ENCODE measurements at places on chromosomes 2 and 18. TPM values are rescaled to one million over a fixed set of nuclear protein-coding genes. Genes with fewer than 3 reads are reported as not detected.

Gene CCDC148
- total RNA-seq: not detected

Gene HAUS1
- total RNA-seq: 15.8 TPM

GRCh38 chr18:3040173-3040572, 27.2 kb upstream of the LPIN2 start:
- no peak for DNase-seq

Gene GALNT5
- total RNA-seq: not detected

GRCh38 chr2:199278099-199278498, 179.6 kb downstream of the SATB2 start:
- DNase-seq: no peak

DNA sequence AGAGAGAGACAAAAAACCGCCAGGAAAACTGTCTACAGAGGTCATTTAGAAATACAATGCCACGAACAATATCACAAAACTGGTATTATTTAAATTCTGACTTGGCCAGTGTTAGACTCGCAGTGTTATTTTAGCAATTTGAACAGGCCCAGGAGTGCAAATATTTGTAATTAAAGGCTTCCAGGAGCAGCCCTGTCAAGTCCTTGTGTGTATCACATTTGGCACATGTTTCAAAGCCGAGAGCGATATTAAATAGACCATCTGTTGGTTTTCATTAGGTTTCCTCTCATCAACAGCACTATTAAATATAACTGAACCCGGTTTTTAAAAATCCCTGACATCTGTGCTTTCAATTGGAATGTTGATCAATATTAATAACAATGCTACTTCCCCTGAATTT, 656.9 kb downstream of the TSN start:
- no peak for DNase-seq

DNA sequence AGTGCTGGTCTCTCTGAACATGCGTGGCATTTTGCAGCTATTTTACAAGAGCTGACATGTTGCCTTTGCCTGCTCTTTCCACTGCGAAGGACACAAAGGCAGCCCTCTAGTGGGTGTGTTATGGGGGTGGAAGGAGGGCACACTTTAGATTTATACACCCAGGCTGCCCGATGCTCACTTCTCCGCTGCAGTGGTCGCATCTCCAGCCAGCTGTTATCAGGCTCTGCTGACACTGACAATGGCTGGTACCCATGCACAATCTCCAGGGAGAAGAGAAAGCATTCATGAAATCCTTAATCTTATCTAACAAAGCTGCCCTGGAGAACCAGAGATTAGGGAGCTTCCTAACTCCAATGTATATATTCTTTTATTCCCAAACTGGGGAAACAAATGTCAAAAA, 113.5 kb downstream of the EPHA4 start:
- no peak for DNase-seq

DNA sequence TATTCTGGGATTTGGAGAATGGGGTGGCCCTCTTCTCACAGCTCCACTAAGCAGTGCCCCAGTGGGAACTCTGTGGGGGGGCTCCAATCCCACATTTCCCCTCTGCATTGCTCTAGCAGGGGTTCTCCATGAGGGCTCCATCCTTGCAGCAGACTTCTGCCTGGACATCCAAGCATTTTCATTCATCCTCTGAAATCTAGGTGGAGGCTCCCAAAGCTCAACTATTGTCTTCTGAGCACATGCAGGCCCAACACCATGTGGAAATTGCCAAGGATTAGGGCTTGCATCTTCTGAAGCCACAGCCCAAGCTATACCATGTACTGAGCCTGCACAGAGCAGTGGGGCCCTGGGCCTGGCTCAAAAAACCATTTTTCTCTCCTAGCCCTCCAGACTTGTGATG, 162.4 kb upstream of the CWC22 start:
- DNase-seq: no peak

Gene SPDYA
- 11.2 TPM for total RNA-seq

- DNase-seq: no peak
Observed at GRCh38 chr2:227451655-227451992, 20.3 kb upstream of the AGFG1 start.

GRCh38 chr2:20198796-20199632, 25.9 kb downstream of the SDC1 start:
- no peak for DNase-seq

Gene KCNE4
- not detected for total RNA-seq

GRCh38 chr18:79800371-79801180, 2.8 kb downstream of the KCNG2 start:
- no peak for DNase-seq

GRCh38 chr2:225355788-225356187, 43.7 kb upstream of the NYAP2 start:
- DNase-seq: no peak

Gene REG3A
- not detected for total RNA-seq

- DNase-seq: no peak
Observed at GRCh38 chr2:163407296-163407695, 328.5 kb downstream of the FIGN start.

GRCh38 chr2:130767408-130767775, 12.1 kb downstream of the AMER3 start:
- DNase-seq: no peak

DNA sequence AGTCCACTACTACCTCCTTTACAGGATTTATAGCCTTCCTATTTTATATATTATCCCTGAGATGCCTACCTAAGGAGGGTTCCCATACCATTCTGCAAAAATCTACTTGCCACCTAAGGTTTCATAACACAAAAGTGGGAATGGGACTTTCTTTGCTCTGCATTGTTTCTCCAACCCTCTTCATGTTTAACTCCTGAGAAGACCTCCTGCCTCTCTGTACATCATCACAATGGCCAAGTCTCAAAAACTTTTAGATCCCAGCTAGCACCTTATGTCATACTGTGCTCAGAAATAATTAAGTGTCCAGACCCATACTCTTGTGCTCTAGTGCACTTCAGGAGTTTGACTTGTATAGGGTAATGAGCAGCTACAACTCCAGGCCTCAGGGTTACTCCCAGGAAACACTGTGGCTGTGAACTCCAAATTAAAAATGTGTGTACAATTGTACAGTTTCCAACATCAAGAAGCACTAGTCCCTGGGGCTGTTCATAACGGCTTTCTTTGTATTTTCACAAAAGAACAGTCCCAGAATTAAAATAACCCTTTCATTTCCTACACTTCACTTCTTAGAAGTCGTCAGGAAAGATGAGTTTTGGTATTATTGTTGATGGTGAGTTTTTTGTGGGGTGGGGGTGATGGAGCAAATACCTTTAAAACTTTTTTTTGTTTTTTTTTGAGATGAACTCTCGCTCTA, 39.4 kb downstream of the METAP1D start:
- DNase-seq: no peak

- no peak for DNase-seq
Observed at GRCh38 chr18:23230686-23231085, 95.4 kb downstream of the CABLES1 start.

DNA sequence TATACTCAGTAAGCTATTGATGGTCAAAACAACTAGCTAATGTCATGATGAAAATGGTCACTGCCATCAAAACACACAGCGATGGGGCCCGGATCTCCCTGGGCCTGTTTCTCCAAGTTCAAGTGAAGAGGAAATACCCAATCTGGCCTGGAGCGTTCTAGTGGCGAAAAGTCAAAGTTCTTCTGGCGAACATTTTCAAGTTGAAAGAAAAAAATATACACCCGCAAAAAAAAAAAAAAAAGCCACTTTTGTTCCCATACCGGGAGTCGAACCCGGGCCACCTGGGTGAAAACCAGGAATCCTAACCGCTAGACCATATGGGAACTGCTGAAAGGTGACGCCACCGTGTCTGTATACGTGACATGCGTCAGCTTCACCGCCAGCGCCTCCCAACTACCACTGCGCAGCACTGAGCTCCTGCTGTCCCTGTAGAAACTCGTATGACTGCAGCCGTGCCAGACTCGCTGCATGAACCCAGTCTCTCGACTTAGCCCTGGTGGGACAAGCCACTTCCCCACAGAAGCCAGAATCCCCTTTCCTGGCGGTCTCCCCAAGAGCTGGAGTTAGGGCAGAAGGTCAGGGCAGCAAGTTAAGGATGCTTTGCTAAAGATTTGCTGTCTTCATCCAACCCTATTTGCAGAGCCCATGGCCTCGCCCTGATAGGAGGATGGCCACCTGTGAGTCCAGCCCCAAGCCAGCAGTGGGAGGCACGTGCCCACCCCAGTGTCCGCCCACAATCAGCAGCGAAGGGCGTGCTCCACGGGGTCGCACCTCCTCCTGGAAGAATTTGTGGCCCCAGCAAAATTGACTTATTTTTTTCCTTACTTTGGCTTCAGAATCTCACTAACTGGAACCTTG, 5.6 kb upstream of the IMP4 start:
- DNase-seq: peak; percentile 43

GRCh38 chr2:158153270-158154015, 51.8 kb downstream of the UPP2 start:
- DNase-seq: no peak

- DNase-seq: no peak
Observed at GRCh38 chr2:95275601-95276243, 1.5 kb downstream of the PROM2 start.

Gene RANBP2
- 137 TPM for total RNA-seq

- DNase-seq: no peak
Observed at GRCh38 chr18:23684515-23685197, 4.6 kb upstream of the LAMA3 start.

Gene IKZF2
- total RNA-seq: 23.9 TPM

- no peak for DNase-seq
Observed at GRCh38 chr2:150690261-150690660, 202.8 kb upstream of the RND3 start.

Gene TRAPPC12
- 80.4 TPM for total RNA-seq

Gene DSC3
- total RNA-seq: not detected

- DNase-seq: no peak
Observed at GRCh38 chr2:127254386-127254981, 34.4 kb upstream of the CYP27C1 start.

Gene SIX3
- not detected for total RNA-seq

- DNase-seq: no peak
Observed at GRCh38 chr2:203830304-203831055, 37.1 kb upstream of the CTLA4 start.

DNA sequence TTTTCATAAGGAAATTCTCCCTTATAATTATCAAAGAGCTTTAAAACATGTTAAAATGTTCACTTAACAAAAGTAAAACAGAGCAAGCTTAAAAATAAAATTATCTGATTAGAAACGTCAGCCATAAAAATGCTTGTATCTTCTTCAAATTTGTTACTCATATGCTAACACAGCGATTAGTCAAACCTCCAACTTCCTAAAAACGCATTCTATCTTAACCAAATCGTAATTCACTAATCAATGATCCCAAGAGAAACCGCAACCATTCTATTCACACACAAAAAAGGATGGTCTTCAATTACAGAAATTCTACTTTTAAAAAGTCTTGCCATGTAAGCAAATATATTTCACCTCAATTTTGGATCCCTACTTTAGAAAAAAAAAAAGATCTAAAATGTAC, 1.9 kb downstream of the STK17B start:
- DNase-seq: no peak

Gene ACMSD
- not detected for total RNA-seq

DNA sequence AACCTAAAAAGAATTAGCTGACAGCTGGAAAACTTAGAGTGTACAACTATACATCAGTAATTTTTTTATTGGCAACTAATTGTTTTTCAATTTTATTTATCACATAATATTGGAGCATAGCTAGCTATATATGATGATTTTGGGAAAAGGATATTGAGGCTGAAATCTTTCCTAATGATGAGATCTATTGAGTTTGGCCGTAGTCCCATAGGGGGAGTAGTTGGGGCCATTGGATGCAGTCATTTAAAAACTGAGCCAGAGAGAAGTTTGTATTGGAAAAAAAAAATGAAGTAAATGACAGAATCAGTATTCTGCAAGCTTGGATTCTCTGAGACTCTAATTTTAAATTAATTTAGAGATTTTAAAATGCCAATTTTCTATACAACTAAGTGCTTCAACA, 179.8 kb downstream of the LTBP1 start:
- no peak for DNase-seq

DNA sequence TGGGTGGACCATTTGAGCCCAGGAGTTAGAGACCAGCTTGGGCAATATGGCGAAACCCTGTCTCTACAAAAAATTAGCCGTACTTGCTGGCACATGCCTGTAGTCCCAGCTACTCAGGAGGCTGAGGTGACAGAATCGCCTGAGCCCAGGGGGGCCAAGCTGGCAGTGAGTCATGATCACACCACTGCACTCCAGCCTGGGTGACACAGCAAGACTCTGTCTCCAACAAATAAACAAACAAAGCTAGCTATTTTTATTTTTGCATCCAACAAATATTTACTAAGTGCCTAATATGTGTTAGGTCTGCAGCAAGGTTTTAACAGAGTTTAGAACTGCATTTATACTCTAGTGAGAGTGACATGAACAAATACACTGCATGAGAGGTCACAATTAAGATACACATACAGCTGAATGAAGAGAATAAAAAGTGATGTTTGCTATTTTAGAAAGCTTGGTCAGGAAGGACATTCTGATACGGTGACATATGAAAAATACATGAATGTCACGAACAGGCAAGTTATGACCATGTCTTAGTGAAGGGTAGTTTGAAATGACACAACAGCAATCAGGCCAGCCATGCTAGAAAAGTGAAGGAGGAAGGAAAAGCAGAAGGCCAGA, 83.2 kb upstream of the FRZB start:
- no peak for DNase-seq

Gene CNNM4
- total RNA-seq: 6.4 TPM

DNA sequence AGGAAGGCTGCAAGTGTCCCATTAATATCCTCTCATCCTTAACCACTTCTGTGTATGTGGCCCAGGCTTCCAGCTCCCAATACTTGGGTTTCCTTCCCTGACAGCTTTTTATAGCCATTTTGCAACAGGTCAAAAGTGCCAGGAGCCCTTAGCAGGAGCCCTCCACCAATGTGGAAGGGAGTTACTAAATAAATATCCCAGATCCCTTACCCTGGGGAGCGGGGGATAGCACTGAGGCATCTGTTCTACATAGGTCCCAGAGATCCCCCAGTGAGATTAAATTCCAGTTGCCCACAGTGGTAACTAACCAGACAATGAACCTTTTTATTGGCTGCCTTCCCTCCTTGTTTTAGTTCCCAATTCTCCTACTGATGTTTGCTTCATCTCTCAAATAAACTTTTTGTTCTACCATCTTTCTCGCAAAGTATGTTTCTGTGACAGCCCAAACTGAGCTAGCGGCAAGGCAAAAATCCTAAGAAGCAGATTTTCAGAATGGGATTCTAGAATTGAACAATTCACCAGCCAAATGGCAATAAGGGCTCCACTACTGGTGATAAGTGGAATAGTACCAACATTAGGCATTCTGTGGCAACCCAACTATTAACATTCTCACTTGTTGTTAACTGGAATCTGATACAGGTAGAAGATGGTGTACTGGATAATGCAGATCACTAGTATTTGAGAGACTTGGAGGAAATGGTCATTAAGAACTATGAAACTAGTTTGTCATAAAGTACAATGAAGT, 83.9 kb upstream of the MAPRE2 start:
- DNase-seq: no peak

DNA sequence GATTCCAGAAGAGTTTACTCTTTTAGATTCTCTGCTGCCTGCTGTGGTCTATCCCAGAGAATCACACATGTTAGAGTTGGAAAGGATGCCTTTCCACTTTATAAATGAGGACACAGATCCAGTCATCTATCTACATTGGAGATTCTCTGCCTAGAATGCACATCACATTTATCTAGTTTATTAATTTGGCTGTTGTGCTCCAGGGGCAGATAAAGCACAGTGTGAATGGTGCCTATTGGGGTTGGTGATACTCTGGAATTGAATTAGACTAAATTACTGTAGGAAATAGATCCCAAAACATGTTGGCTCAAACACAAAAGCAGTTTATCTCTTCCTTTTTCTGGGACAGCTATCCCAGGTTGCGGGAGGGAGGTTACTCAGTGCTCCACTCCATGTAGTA, 14.9 kb downstream of the SIX2 start:
- DNase-seq: no peak

- DNase-seq: no peak
Observed at GRCh38 chr18:55763805-55764204, 175.8 kb upstream of the TCF4 start.

Measured in T-helper 17 cell (primary cell).